ENCODE measurements at places on chromosomes 16 and 17.

- peaks cover 9% of the 10 kb centered on the region for H3K36me3 ChIP-seq
- H3K4me3 ChIP-seq = no peak overlapping the region
- H3K27me3 ChIP-seq = no peaks in the 10 kb centered on the region
- peaks cover 25% of the 10 kb centered on the region for H3K4me1 ChIP-seq
- H3K27ac ChIP-seq = no peak overlapping the region
- no peak for DNase-seq
Measured at GRCh38 chr17:74779948-74780400, 3.8 kb upstream of the NAT9 start.

DNA sequence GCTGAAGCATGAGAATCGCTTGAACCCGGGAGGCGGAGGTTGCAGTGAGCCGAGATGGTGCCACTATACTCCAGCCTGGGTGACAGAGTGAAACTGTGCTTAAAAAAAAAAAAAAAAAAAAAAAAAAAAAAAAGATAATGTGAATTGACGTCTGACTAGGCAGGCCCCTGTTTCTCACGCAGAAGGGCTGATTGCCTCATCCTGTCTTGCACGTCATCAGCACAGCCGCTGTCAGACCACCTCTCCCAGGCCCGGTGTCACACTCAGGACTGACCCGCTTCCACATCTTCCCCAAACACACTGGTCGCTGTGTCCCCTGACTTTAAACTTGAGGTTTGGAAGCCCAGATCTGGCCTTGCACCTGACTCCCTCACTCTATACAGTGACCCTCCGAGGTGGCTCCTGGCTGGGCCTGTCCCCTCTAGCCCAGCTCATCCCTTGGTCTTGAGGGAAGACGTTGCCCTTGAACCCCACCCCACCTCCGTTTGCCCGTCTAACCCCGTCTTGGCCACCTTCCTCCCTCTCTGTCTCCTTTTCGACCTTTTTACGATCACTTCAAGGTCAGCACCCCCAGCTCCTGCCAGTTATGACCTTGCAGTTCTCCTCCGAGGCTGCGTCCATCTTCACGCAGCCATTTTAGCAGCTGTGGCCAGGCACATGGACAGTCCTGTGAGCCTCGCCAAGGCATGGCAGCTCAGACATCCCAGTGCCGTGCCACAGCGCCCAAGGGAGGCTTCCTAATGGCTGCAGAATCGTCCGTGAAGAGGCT is 149.9 kb upstream of the PLCG2 start:
- no peak overlapping the region for H3K4me3 ChIP-seq
- H3K36me3 ChIP-seq = no peaks in the 10 kb centered on the region
- H3K27me3 ChIP-seq = no peaks in the 10 kb centered on the region
- H3K4me1 ChIP-seq = peaks cover 52% of the 10 kb centered on the region
- DNase-seq = no peak
- H3K27ac ChIP-seq = peak overlapping the region; percentile 33

DNA sequence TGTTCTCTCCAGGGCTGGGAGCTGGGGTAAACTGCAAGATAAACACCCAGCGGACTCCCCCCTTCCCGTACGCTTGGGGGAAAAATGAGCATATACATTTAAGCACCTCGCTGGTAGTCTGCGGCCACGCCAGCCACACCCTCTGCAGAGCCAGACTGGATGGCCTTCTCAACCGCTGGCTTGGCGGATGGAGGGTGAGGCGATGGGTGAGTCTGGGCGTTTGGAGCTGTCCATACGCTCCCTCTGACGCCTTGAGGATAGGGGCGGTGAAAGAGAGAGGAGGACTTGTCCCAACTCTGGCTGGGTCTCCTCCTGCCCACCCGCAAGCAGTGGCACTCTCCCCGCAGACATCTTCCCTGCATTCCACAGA is 1.0 kb downstream of the ITGA3 start:
- peaks cover 39% of the 10 kb centered on the region for H3K4me1 ChIP-seq

GRCh38 chr17:42325026-42325425 is 36.7 kb downstream of the STAT5A start:
- no peak overlapping the region for H3K4me3 ChIP-seq
- H3K27ac ChIP-seq = no peak overlapping the region
- peaks cover 17% of the 10 kb centered on the region for H3K36me3 ChIP-seq
- H3K27me3 ChIP-seq = no peaks in the 10 kb centered on the region
- DNase-seq = no peak

GRCh38 chr17:7437950-7438614 is 1.2 kb upstream of the FGF11 start:
- H3K27me3 ChIP-seq = peaks cover 53% of the 10 kb centered on the region
- H3K4me3 ChIP-seq = peak overlapping the region; percentile 92
- peak overlapping the region; percentile 97 for H3K27ac ChIP-seq
- DNase-seq = no peak

Measured in type B pancreatic cell (in vitro differentiated cells).